M059J (cell line): ENCODE measurements at places on chromosomes 6 and 20.

DNA sequence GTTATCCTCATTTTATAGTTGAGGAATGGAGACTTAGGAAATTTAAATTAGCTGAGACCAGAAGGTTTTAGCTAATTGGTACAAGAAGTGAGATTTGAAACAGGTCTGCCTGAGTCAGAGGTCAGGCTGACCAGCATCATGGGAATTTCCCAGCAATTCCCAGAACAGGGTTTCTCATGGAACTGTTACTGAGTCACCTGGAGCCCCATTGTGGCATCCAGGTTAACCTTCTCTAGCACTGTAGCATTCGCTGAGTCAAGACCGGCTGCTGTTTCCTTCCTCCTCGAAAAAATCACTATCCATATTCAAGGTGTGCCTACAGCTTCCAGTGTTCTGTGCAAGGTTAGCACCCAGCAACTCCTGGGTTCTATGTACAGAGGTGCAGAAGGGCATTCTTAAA, 238.0 kb upstream of the MAN1A1 start:
- DNase-seq = peak; percentile 49

GRCh38 chr6:361411-362132, 30.0 kb upstream of the IRF4 start:
- DNase-seq = no peak

DNA sequence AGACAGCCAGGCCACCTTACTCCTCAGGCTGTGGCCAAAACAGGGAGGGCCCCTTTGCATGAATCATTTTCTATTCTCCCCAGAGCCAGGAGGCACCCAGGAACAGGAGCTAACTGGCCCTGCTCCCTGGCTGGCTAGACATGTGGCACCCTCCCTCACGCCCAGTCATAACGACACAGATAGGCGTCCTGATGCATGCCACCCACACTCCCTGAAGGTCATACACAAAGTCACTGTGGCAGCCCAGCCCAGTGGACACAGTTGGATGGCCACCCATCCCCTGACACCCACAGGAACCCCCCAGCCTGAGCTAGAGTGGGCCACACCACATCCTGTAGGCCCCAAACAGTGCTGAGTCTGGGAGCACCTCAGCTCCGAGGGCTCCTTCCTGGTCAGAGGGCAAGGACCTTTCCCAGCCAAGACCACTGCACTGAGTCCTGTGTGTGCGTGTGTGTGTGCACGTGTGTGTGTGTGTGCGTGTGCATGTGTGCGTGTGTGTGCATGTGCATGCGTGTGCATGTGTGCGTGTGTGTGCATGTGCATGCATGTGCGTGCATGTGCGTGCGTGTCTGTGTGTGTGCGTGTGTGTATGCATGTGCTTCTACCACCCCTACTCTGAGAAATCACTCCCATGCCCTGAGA, 21.6 kb downstream of the TFEB start:
- DNase-seq = no peak

- peak; percentile 68 for DNase-seq
Observed at GRCh38 chr6:27838945-27839625, 73.1 kb downstream of the OR2B2 start.

DNA sequence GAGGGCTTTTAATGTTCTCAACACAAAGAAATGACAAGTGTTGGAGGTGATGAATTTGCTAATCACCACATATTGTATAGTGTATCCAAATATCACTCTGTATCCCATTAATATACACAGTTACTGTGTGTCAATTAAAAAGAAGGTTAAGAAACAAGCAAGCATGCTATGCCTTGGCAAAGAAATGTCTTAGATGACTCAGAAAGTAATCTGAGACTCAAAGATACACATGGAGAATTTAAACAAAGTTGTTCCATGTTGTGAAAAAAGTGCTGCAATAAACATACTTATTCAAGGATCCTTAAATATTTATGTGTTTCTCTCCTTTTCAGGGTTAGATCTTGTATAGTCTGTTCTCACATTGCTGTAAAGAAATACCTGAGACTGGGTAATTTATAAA, 300.9 kb downstream of the DHX35 start:
- peak; percentile 25 for DNase-seq

GRCh38 chr20:53487461-53488200, 106.0 kb downstream of the ZNF217 start:
- DNase-seq = peak; percentile 12

DNA sequence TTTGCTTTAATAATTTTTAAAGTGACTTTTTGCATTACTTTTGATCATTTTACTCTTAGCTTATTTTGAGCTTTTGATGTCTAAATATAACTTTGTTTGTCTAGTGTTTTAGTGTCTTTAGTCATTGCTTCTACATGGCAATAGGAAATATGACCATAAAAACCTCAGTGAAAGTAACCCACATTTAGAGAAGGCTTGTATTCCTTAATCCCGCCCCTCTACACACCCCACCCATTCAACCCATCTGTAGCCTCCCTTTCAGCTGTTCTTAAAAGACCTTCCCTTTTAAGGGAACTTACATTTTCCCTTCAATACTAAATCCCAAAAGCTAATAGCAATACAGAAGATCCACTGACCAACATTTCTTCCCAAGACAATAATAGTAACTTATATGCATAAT, 225.4 kb downstream of the LAMA2 start:
- DNase-seq = no peak

DNA sequence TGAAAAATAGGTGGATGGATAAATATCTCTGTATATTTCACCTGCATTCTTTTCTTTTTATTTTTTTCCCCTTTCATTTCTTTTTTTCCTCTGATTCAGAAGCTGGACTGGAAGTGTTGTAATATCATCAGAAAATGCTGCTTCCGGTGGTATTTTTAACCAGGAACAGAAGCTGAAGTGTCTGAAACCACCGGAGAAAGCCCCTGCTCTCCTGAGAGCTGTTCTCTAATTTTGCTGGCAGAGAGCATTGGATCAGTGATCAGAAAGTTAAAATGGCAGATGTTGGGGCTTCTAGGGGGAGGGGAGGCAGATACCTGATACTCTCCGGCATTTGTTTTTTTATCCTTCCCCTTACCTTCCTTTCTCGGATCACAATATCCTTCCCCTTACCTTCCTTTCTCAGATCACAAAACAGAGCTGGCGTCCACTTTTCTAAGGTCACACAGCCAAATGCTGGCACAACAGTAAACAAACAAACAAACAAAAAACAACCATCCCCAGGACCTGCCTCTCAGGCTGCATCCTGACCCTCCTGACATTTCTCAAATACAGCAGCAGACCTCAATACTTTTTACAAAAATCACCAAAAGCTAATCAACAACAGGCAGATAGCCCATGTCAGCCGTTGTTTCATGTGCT, 143.2 kb upstream of the ZNF217 start:
- DNase-seq = peak; percentile 74

DNA sequence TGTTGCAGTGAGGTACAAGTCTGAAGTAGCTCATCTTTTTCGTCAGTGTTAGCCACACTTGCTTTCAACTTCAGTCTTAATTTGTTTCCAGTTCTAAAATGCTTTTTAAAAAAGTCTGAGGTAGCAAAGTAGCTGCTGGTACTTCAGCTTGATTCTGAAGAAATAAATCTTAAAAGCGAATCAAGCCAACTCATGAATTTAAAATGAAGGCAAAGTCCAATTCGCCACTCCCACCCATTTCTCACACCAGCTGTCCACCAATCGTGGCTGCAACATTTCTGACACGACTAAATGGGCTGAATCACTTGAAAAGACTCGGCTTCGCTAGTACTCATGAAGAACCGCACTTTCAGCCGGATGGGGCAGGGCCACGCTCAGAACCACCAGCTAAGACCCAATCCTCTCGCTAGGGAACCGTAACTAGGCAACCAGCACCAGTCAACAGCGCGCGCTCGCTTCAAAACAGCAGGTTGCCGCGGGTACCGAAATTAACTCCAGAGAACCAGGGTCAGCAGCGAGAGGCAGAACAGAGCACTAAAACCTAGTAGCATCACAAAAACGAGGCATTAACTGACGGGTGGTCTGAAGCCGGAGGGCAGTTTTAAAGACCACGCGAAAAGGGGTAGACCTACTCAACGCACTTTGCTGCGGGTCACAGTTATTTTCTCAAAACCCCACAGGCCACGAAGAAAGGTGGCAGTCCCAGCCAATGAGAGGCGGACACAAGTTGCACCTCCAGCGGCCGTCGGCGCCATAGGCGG, 900 bp downstream of the BCLAF1 start:
- peak; percentile 99 for DNase-seq

DNA sequence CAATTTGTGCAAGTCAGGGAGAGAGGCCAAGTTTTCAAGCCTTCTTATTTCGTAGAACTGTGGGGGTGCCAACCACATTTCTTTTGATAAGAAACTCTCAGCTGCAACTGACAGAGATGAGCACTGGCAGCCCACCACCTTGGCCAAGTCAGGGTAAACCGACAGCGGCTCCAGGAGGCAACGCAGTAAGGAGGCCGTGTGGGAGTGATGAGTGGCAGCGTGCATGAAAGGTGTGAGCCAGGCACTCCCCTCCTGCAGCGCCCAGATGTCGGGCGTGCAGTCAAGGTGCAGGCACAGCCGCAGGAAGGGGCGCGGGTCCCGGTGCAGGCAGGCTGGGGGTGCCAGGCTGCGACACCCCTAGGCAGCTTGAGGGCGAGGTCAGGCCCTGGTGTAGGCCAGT, 49.2 kb upstream of the HDAC2 start:
- no peak for DNase-seq
